ENCODE measurements at places on chromosomes 6 and 20.

DNA sequence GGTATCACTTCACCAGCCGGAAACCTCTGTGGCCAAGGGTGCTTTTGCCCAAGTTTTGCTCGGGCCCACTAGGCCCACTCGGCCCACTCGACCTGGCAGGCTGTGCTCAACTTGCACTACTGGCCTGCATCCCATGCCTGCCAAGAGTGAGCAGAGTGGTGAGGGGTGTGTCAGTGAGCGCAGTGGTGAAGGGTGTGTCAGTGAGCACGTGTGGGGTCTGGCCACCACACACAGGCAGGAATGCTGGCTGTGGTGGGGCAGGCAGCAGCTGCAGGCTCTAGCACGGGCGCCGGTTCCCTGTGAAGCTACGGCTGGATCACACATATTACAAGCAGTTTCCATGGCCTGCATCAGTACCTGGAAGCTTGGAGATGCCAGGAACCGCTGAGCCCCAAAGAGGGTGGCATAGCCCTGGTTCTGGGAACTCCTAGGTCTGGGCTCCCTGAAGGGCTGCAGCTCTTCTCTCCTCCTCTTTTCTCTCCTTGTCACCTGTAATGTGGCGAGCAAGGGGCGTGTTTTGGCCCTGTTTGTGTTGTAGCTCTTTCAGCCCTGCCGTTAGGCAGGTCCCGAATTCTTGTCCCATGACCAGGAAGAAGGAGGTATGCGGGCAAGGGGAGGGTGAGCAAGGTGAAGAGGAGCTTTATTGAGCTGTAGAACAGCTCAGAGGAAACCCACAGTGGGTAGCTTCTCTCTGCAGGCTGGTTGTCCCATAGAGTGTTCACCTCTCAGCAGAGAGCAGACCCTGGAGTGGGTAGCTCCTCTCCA is 51.0 kb upstream of the CLDN20 start:
- H3K27me3 ChIP-seq = peaks cover 12% of the 10 kb centered on the region
- no peak overlapping the region for H3K27ac ChIP-seq
- no peaks in the 10 kb centered on the region for H3K36me3 ChIP-seq
- H3K4me3 ChIP-seq = no peak overlapping the region
- DNase-seq = no peak
- H3K4me1 ChIP-seq = peaks cover 1% of the 10 kb centered on the region

GRCh38 chr6:116373940-116374339 is 3.2 kb downstream of the DSE start:
- no peak for DNase-seq
- peaks cover 7% of the 10 kb centered on the region for H3K4me1 ChIP-seq
- no peak overlapping the region for H3K27ac ChIP-seq
- no peaks in the 10 kb centered on the region for H3K36me3 ChIP-seq
- peaks cover 43% of the 10 kb centered on the region for H3K27me3 ChIP-seq
- no peak overlapping the region for H3K4me3 ChIP-seq

DNA sequence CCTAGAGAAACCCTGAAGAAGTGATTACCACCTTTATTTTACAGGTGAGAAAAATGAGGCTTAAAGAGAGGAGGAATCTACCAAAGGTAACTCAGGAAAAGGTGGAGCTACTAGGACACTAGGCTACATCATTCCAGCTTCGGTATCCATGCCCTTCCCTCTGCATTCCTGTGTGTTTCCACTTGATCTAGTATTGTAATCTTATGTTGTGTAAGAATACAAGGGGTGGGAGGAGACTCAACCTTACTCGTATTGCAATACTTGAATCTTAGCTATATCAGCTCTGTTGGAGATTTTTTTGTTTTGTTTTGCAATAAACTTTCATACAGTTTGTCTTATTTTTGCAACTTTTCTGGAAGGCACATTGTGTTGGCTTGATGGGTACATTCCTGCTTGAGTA is 742.4 kb downstream of the PTPRT start:
- H3K36me3 ChIP-seq = no peaks in the 10 kb centered on the region
- H3K27me3 ChIP-seq = no peaks in the 10 kb centered on the region
- DNase-seq = no peak
- H3K4me3 ChIP-seq = no peak overlapping the region

GRCh38 chr6:137792160-137793033 is 74.7 kb upstream of the TNFAIP3 start:
- no peaks in the 10 kb centered on the region for H3K27me3 ChIP-seq
- peak overlapping the region; percentile 39 for H3K4me3 ChIP-seq
- peaks cover 51% of the 10 kb centered on the region for H3K4me1 ChIP-seq
- peak overlapping the region; percentile 35 for H3K27ac ChIP-seq
- peaks cover 5% of the 10 kb centered on the region for H3K36me3 ChIP-seq
- no peak for DNase-seq

- no peak for DNase-seq
- peaks cover 2% of the 10 kb centered on the region for H3K4me1 ChIP-seq
- no peak overlapping the region for H3K4me3 ChIP-seq
- H3K27me3 ChIP-seq = no peaks in the 10 kb centered on the region
- H3K27ac ChIP-seq = no peak overlapping the region
Measured at GRCh38 chr20:10412591-10413408, 21.2 kb downstream of the MKKS start.

GRCh38 chr20:21713901-21714296 is 8.4 kb downstream of the PAX1 start:
- no peak for DNase-seq
- H3K4me1 ChIP-seq = no peaks in the 10 kb centered on the region
- no peak overlapping the region for H3K4me3 ChIP-seq
- peaks cover 3% of the 10 kb centered on the region for H3K36me3 ChIP-seq
- H3K27ac ChIP-seq = no peak overlapping the region
- H3K27me3 ChIP-seq = peaks cover 74% of the 10 kb centered on the region

DNA sequence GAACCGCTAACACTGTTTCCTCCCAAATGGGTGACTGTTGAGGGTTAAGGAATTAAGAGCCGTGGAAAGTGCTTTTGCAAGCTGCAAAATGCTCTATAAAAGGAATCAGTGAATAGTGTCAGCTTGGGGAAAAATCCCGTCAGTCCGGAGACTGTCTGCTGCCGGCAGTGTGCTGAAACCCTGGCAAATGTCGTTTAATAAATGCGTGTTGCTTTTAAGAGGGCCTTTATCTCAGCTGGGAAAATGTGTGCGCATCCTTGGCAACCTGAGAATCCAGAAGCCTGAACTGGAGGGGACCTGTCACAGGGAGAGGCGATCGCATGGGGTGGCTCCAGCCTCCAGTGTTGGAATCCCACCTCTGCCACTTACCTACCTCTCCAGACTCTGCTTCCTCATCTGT is 9.8 kb downstream of the SIRPA start:
- no peak for DNase-seq
- no peak overlapping the region for H3K4me3 ChIP-seq
- no peak overlapping the region for H3K27ac ChIP-seq
- peaks cover 10% of the 10 kb centered on the region for H3K27me3 ChIP-seq
- no peaks in the 10 kb centered on the region for H3K36me3 ChIP-seq

Measured in activated naive CD8-positive, alpha-beta T cell treated with anti-CD3 and anti-CD28 coated beads, Interleukin-2, amount 10 ng/mL, durations not matched to agents 7 days and 5 days (primary cell).